SHP77 (cell line): ENCODE measurements at places on chromosomes 2 and 18.
A peak's percentile ranks its signal among the peaks of the same experiment; 100 is the strongest.

GRCh38 chr2:29865512-29865911 is 55.9 kb downstream of the ALK start:
- DNase-seq = no peak

- no peak for DNase-seq
Measured at GRCh38 chr2:102549027-102549426, 70.3 kb upstream of the SLC9A2 start.

- no peak for DNase-seq
Measured at GRCh38 chr2:51903728-51904127, 871.8 kb upstream of the NRXN1 start.

DNA sequence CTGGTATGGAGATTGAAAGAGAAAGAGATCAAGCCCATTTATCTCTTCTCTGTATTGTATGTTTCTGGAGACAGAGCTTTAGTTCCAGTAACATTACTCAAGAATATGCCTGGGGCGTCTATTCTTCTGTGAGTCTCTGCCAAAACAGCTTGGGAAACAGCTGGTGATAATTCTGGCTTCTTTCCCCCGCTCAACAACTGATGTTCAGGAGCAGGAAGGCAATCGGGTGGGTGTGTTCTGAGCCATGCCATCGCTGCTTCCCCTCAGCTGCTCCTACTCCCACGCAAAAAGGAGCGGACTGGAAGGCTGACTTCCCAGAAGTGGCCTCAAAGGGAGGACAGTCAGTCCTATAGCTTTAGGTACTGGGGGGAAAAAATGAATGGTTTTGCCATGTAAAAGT is 695.1 kb downstream of the PLCL1 start:
- DNase-seq = peak; percentile 2

DNA sequence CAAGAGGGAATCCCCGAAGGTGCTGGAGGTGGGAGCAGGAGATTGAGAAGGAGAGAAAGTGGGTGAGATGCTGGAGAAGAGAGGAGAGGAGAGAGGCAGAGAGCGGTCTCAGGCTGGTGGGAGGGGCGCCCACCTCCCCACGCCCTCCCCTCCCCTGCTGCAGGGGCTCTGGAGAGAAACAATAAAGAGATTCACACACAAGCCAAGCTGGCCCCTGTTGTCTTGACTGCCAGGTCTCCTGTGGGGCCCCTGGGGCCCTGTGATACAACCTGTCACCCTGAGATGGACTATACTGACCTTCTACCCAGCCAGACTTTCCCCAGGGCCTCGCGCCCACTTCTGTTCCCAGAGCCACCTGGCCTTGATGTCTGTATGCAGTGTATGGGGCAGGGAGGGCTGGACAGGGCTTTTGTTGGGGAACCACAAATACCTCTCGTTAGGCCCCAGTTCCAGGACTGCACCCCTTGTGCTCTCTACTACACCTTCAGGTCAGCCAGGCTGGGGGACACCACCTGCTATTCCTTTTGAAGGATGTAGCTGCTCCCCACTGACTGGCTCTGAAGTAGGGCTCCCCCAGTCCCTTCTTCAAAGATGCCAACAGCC is 8.0 kb upstream of the SPEG start:
- no peak for DNase-seq

- DNase-seq = peak; percentile 50
Measured at GRCh38 chr2:28471214-28471613, 24.6 kb upstream of the PLB1 start.

- DNase-seq = no peak
Measured at GRCh38 chr2:43792653-43793052, 18.8 kb downstream of the DYNC2LI1 start.

DNA sequence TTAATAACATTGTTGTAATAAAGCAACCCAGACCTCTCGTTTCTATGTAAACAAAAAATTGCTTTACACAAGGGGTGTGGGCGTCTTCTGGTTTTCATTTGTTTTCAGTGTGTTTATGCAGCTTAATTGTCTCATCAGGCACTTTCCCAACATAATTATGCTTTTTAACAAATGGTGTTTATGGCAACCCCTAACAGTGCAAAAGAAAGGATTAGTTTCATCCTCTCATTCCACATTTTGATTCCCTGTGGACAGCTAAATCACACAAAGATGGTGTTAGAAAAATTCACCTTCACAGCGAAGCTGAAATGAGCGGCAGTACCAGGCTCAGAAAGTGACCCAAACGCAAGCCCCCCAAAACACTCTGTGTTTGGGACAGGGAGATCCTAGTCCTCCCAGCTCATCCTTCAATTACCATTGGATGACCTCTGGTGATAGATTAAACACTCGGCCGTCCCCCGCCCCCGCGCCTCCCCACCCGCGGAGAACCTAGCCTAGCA is 724 bp downstream of the FTCDNL1 start:
- no peak for DNase-seq

DNA sequence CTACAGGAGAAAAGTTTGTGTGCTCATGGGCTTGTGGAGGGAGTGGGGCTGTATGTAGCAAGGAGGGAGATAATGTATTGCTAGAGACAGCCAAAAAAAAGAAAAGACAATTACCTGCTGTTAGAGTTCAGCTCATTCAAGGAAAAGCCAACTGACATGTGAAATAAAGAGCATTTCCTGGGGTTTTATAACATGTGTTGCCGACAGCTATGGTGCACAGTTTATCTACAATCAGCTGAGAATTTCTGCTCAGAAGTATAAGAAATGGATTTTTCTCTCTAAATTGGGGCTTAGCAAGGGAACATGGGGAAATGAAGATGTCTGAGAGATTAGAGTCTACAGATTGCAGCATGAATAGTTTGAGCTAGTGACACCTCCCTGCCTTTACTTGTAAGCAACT is 674.1 kb downstream of the SUCLG1 start:
- no peak for DNase-seq

GRCh38 chr18:47953471-47953931 is 23.0 kb upstream of the SMAD2 start:
- peak; percentile 39 for DNase-seq

DNA sequence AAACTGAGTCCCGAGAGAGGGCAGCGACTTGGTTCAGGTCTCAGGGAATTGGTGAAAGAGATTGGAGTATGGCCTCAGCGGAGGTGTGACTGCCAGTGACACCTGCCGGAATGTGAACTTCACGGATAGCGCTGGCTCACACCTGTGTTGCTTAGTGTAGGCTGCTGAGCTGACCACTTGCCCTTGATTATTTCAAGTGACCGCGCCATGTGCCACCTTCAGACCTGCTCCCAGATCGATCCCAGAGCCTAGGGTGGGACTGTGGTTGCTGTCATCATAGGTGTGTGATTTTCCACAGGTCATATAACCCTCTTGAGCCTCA is 134.8 kb downstream of the GLI2 start:
- DNase-seq = no peak

DNA sequence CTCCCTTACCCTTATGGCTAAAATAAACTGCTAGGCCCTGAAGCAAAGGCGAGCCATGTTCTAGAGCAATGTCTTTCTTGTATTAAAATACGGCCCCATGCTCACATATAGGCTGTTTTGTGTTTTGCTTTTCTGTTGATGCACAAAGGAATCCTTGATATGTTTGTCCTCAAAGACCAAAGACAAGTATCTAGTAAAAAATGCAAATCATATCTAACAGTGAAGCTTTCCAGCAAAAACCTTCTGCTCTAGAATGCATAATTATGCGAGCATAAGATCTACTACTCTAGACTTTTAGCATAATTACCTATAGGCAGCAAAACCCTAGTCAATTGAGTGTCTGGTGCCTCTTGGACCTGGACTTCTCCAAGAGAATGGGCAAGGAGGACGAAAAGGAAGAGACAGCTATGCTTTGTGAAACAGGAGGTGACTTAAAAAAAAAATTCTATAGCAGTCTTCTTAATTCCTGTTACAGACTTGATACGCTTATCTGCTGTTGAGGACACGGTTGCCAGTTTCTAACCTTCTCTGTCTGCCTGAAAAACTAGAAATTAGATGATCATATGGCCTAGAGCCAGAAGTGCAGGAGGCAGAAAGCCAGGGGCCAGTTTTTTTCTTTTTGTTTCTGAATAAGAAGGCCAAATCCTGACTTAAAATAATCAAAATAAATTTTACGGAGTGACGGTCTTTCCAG is 1.5 kb upstream of the AMMECR1L start:
- DNase-seq = no peak

- DNase-seq = no peak
Measured at GRCh38 chr2:127564429-127565260, 29.2 kb downstream of the MYO7B start.

DNA sequence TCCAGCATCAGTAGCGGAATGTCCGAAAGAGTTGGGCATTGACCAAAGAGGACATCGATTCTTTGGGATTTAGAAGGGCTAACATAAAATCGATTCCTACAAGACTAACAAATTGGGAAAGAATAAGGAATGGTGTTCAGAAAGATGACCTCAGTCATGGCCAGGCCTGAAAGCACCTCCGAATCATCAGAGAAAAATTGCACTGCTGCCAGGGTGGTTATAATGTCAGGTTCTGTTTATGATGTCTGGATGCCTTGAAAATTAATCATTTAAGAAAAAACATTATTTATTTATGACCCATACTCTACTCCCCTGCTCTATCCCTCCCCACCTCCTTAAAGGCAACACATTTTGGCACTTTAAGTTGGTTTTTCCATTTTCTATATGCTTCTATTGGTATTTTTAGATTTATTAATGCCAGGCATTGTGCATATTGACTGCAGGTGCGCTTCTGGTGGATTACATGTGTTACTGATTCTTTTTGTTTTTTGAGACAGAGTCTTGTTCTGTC is 104.7 kb downstream of the MYCN start:
- DNase-seq = no peak

GRCh38 chr2:58842501-58843155 is 601.5 kb upstream of the FANCL start:
- DNase-seq = no peak

DNA sequence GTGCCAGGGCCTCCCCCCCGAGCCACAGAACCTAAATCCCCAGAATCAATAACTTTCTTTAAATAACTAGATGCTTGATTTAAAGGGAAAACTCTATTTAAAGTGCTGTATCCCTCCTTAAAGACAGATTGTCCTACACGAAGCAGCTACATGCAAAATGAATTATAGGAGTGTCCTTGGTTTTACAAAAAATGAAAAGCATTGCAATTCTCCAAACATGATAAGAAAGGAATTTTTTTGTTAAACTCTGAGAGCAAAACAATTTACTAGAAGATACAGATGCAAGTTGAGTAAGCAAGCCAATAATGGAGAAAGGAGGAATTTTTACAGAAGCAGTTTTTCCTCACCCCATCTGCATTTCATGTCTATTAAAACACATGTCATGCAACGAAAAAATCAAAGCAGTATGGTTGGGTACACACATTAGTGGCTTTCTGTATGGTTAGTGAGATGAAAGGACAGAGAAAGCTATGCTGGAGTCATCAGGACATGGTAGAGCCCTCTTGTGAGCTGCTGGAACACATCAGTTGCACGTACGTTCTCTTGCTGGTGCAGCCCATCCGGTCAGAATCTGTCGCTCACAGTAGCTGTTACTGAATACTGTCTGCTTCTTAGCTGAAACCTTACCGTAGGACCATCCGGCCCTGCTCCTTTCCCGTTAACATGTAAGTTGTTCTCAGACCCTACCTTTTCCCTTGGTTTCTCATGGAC is 25.9 kb upstream of the STEAP3 start:
- no peak for DNase-seq

DNA sequence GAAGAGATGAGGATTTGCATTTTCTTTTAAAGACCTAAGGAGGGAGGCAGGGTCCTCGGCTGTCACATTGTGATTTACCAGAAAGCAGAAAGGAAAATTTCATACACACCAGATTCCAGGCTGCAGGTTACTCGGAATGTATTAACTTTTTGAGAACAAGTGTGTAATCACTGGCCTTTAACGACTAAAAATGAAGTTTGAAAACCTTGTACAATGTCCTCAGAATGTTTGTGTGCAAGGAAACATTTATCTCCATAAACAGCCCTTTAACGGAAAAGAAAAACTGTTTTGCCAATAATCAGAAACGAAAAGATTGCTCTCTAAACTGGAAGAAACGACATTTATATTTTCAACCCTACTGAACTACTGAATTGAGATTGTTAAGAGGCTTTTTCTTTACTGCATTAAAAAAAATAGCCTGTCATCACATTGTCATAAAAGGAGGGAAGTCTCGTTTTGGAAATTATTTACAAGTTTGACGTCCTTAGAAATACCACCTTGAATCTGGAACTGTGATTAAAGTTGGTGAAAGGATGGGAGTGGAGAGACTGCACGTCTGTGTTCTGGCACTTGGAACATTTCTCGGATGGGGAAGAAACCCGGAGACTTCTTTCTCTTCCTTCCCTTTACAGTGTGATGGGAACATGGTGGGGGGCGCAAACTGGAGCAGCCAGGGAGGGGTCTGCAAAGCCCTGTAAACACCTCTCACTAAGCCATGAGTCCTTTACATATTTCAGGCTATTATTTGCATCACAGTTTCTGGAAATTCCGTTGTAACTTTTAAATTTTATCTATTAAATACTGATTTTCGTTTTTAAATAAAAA is 134.1 kb upstream of the SIX3 start:
- no peak for DNase-seq
